ENCODE measurements at places on chromosomes 5 and 9.

- DNase-seq: no peak
Measured at GRCh38 chr5:142017832-142018427, 5.1 kb upstream of the GNPDA1 start.

DNA sequence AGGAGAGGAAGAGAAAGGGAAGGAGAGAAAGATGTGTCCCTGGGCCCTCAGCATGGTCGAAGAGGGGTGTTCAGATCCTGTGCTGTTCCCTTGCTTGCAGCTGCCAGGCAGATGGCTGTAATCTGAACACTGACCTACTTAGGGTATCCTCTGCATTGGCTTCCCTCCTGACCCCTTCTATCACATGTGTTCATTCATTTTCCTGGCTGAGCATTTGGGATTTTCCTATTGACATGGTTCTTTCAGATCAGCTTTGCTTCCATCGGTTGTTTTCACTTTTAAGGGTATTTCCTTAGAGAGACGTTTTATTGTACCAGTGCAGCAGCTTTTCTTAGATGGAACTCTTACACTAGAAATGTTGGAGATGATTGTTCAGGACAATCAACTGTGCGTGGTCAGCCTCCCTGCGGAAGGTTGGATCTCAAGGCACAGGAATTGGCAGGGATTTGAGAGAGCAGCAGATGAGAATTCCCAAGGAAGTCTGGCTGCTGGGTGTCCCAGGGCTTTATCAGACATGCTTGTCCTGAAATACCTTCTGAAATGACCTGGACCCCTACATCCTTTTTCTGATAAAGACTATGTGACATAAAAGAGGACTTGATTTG is 26.0 kb downstream of the ACTBL2 start:
- no peak for DNase-seq

DNA sequence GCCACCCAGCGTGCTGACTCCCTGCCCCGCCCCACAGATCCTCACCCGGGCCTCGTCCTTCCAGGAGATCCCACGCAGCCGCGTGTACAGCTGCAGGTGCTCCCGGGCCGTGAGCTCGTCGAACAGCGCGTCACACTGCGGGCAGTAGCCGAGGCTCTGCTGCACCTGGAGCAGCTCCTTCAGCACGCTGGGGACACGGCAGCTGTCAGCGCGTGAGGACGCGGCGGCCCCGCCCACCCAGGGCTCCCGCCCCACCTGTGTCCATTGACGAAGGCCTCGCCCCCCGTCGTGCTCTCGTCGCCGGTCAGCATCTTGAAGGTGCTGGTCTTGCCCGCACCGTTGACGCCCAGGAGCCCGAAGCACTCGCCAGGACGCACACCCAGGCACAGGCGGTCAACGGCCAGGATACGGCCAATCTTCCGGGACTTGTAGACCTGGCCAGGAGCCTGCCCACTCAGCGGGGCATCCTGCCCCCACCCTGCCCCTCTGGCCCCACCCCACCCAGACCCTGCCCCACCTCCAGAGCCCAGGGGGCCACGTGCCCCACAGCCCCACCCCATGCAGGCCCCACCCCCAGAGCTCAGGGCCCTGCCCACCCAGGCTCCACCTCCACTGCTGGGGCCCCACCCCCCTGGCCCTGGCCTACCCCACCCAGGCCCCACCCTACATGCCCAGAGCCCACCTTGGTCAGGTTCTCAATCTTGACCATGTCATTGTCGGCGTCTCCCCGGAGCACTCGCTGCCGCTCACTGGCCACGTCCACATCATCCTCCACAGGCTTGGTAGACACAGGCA is 13.8 kb upstream of the CLIC3 start:
- DNase-seq: no peak

GRCh38 chr5:124253203-124253810 is 493.1 kb downstream of the ZNF608 start:
- DNase-seq: no peak

DNA sequence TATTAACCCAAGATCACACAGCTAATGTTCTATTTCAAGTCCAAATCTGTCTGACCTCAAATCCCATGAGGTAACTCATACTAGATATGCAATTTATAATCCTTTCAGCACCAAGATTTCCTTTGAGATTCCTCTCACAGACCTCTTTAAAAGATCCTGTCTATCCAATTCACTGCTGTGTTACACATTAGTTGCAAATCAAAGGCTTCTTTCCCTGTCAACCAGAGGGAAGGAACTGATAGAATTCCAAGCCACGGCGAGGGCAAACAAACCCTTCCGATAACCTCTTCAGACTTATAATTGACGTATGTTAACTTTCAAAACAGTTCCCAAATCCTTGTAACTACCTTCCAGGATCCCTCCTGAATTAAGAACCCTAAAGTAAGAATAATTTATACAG is 168.9 kb downstream of the DRD1 start:
- no peak for DNase-seq

DNA sequence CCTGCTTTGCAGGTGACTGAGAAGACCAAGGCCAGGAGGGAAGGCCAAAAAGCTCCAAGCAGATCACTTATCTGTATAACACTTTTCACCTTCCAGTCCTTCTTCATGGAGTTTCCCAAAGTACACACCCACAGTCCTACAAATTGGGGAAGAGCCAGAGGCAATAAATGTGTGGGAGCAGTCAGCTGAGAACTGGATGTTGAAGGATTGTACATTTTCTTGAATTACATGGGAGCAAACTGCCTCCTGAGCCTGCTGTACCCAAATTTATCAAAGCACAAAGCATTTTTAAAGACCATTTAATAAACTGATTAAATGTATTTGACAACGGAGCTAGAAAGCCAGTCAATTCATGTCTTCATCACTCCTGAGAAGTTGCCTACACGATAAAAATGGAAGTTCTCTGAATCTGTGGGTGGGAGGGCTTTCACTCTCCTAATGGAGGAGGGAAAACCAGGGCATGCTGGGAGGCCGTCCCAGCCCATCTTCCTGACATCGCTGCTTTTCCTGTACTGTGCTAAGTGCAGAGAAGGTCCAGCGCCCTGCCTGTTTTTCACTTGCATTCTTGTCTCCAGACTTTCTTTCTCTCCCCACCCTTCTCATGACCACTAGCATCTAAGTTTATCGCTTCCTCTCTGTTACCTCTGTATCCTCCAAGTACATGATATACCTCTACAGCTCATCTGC is 79.0 kb downstream of the KCNIP1 start:
- DNase-seq: no peak

DNA sequence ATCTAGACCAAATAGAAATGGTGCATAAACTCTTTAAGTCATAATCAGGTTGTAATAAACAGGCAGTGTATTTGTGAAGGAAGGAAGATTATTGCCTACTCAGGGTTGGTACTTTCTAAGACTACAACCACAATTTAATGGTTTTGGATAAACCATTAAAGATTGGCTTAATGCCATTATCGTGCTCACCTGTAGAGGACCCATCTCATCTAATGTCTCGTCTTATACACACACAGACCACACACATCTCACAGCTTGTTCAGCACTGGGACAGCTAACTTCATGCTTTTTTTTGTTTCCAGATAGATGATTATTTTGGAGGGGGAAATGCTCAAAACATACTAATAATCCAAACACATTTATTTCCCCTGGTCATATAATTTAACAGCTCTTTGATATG is 175.7 kb upstream of the SLC12A2 start:
- DNase-seq: no peak

DNA sequence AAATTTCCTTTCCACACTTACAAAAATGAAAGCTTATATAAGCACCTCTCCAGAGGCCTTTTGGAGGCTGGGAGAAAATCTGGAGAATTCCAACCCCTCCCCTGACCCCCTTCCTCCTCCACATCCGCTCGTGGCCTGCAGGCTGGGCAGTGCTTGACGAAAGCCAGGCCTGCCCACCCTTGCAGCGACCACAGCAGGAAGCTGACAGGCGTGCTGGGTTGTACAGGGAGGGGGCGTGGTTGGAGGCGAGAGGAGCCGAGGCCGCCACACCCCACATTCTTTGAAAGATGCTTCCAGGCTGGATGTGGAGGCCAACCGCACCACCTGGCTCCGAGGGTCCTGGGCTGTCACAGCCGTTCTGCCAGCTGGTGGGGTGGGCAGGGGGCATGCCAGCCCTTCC is 47.8 kb upstream of the IER5L start:
- no peak for DNase-seq

DNA sequence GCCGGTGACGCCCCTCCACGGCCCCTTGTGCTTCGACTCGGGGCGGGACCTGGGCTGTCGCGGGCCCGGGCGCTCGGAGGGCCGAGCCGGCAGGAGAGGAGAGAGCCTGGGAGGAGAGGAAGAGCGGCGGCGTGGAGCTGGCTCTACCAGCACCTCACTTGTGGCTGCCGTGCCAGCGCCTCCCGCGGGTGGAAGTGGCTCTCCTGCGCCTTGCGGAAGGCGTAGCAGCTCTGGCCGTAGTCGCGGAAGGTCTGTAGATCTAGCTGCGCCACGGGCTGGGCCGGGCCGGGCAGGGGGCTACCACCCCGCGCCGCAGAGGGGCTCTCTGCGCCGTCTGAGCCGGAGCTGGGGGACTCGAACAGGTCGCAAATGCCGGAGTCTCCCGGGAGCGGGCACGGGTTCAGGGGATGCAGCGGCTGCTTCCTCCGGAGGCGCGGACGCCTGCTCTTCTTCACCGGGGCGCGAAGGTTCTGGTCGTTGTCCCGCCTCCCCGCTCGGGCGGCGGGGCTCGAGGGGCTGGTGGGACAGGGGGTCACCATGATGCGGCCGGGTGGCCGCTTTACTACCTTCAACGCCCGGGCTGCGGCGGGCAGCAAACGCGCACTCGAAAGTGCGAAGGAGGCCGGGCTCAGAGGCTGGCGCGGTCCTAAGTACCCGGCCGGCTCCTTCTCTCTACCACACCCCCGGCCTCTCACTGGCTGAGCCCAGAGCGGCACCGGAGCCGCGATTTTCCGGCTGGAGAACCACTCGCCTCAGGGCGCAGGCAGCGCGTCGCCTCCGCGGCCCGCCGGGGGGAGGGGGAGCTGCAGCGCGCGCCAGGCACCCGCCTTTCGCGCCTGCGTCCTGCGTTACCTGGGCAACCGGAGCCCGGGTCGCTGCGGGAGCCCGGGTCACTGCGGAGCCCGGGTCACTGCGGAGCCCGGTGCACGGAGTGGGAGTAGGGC is at the start of gene CCNO:
TSS of gene CCNO (minus strand) at position 624 of the 944 bp plus-strand sequence. CDS start at position 539, 85 bp downstream.
- DNase-seq: peak; percentile 39

GRCh38 chr9:38018241-38018957 is 50.6 kb downstream of the SHB start:
- no peak for DNase-seq

- DNase-seq: no peak
Measured at GRCh38 chr5:9058666-9059065, 487.2 kb downstream of the SEMA5A start.
